Stimulated activated CD8-positive, alpha-beta memory T cell treated with anti-CD3 and anti-CD28 coated beads, Interleukin-4, amount 100 ng/mL, for 4 hours (primary cell): ENCODE measurements at places on chromosomes 13 and 19.
A peak's percentile ranks its signal among the peaks of the same experiment; 100 is the strongest.

DNA sequence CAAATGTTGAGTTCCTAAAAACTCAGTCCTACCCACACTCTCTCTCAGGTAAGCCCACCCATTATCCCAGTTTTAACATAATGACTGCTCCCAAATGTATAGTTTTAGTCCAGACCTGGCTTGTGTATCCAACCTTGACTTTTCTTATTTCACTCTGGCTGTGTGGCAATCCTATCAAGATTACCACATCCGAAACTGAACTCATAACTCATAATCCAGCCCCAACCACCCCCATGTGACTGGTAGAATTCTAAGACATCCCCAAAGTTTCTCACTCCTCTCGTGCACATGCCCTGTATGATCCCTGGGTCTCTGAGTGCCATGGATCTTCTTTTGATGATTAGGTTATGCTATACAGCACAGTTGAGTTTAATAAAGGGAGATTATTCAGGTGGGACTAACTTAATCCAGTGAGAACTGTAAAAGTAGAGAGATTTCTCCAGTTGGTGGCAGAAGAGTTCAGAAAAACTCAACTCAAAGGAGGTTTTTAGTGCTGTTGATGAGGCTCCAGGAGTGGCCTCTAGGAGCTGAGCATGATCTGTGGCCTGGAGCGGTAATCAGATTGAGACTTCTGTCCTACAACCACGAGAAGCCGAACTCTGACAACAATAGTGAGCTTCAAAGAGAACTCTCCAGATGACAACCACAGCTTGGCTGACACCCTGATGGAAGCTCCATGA lies 413.4 kb downstream of the ZNF536 start:
- no peak for DNase-seq

GRCh38 chr19:16335226-16335625 lies 10.6 kb downstream of the KLF2 start:
- no peak for DNase-seq

- DNase-seq = no peak
Observed at GRCh38 chr19:52691215-52691610, 43.6 kb downstream of the ZNF611 start.

- DNase-seq = no peak
Observed at GRCh38 chr19:46426035-46426505, 2.7 kb downstream of the PNMA8C start.

- DNase-seq = no peak
Observed at GRCh38 chr13:60583911-60584753, 187.1 kb downstream of the TDRD3 start.

DNA sequence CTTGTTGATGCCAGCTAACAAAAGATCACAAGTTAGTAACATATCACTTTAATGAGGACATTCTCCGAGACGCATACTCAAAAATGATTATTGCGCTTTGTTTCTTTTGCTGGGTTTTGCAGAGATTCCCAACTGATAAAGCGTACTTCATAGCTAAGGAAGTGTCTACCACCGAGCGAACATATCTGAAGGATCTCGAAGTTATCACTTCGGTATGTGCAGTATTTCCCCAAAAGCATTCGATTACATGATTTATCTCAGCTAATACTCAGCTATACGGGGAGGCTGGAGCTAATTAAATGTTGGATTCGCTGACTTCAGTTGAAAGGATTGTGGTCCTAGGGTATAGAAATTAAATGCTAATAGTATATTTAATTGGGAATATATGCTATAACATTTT lies 166.3 kb downstream of the STK24 start:
- DNase-seq = no peak

- no peak for DNase-seq
Observed at GRCh38 chr19:50275577-50276368, 53.4 kb downstream of the KCNC3 start.

- DNase-seq = no peak
Observed at GRCh38 chr13:75222031-75222430, 259.9 kb downstream of the TBC1D4 start.

DNA sequence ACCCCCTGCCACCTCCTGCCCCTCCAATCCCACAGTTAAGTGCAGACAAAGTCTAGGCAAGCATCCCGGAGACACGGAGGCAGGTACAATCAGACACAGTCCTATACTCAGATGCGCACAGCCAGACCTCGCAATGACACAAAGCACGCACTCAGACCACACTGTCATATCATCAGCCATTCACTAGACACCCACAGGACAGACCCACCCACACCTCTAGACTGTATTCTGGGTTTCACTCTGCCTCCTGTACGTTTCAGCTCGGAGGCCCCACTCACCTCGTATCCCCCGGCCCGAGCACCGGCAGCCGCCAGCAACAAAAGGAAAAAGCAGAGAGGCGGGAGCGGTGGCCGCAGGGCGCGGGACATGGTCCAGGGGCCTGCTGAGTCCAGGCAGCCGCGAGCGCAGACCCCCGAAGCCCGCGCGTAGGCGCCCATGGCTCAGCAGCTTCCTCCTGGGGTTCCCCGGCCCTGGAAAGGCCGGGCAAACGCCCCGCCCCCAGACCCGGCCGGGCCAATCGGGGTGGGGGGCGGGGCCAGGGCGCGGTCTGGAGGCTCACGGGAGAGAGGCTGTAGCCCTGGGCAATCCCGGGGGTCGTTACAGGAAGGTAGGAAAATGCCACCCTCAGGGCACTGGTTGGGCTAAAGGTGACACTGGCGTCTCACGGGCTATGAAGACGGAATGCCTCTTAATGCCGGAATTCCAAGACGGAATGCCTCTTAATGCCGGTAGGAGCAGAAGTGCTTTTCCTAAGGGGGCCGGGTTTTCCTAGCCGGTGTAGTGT lies at the start of the genes MAN2B1 and WDR83:
Gene MAN2B1, minus strand, starts transcription at position 478 of the 784 bp plus-strand sequence. Its CDS starts 41 bp downstream, at position 437.
Gene WDR83, plus strand, starts transcription at position 543 of the 784 bp plus-strand sequence. CDS start 2,984 bp downstream, outside the sequence.
- DNase-seq = peak; percentile 71

GRCh38 chr19:53780506-53780905 lies 43.6 kb downstream of the NLRP12 start:
- DNase-seq = no peak

GRCh38 chr19:6677495-6677882 lies 7.5 kb upstream of the TNFSF14 start:
- DNase-seq = no peak
